ENCODE measurements at places on chromosomes 16 and 17. TPM values are rescaled to one million over a fixed set of nuclear protein-coding genes. Genes with fewer than 3 reads are reported as not detected.

Gene CCL7
- polyA plus RNA-seq = 0.15 TPM

Gene TEKT5
- 0.19 TPM for polyA plus RNA-seq

Gene CTRB2
- polyA plus RNA-seq = 2.6 TPM

Gene CD300E
- 2.1 TPM for polyA plus RNA-seq

Gene TERB1
- not detected for polyA plus RNA-seq

Gene CMTM3
- polyA plus RNA-seq = 33.4 TPM

Gene OMG
- polyA plus RNA-seq = 0.20 TPM

Gene CEP295NL
- polyA plus RNA-seq = 0.28 TPM

Gene SLC38A8
- not detected for polyA plus RNA-seq

Gene IRF8
- 7.3 TPM for polyA plus RNA-seq

Gene SRL
- 2.4 TPM for polyA plus RNA-seq

Gene XPO6
- polyA plus RNA-seq = 55.0 TPM

Gene HSD17B2
- 83.2 TPM for polyA plus RNA-seq

Gene TTLL6
- 0.15 TPM for polyA plus RNA-seq

Gene TSPOAP1
- 19.1 TPM for polyA plus RNA-seq

Gene SCNN1G
- polyA plus RNA-seq = 0.61 TPM

Gene KRT36
- not detected for polyA plus RNA-seq

Gene MYH2
- 0.15 TPM for polyA plus RNA-seq

Gene KRT39
- not detected for polyA plus RNA-seq

Gene KRTAP1-5
- polyA plus RNA-seq = 0.11 TPM

Gene ABCA9
- 13.1 TPM for polyA plus RNA-seq

Gene KRTAP9-8
- polyA plus RNA-seq = not detected

Gene CBX8
- polyA plus RNA-seq = 3.6 TPM

Gene SULT1A2
- polyA plus RNA-seq = 1.3 TPM

Gene TADA2A
- polyA plus RNA-seq = 12.4 TPM

Gene ANKRD11
- 73.3 TPM for polyA plus RNA-seq

Gene SLFN12L
- 0.30 TPM for polyA plus RNA-seq

Gene KRT14
- polyA plus RNA-seq = 0.14 TPM

Gene SNAI3
- polyA plus RNA-seq = 0.82 TPM

Gene CCL4L2
- polyA plus RNA-seq = 0.25 TPM

Gene PRR11
- 0.86 TPM for polyA plus RNA-seq

Gene GCGR
- polyA plus RNA-seq = 0.16 TPM

Gene MYH11
- 5,010 TPM for polyA plus RNA-seq

Gene C17orf50
- polyA plus RNA-seq = not detected

Gene KCNJ18
- not detected for polyA plus RNA-seq

Gene NPIPA3
- polyA plus RNA-seq = 0.56 TPM

Gene TBC1D3G
- polyA plus RNA-seq = not detected

Gene KRTAP17-1
- not detected for polyA plus RNA-seq

Gene BICDL2
- 8.3 TPM for polyA plus RNA-seq

Gene SLFN14
- polyA plus RNA-seq = not detected

Gene KRTAP4-1
- not detected for polyA plus RNA-seq

Gene PRR35
- not detected for polyA plus RNA-seq

Gene STX1B
- 0.47 TPM for polyA plus RNA-seq

Gene ITGB4
- polyA plus RNA-seq = 64.8 TPM

Gene CCDC92B
- polyA plus RNA-seq = 0.14 TPM

Gene ALOX12
- polyA plus RNA-seq = 0.04 TPM

Gene KRTAP4-3
- not detected for polyA plus RNA-seq

Gene TAC4
- polyA plus RNA-seq = not detected

Gene ITGAD
- polyA plus RNA-seq = 0.05 TPM

Measured in urinary bladder (tissue), 4 donors.